ENCODE measurements at places on chromosomes 4 and X.

DNA sequence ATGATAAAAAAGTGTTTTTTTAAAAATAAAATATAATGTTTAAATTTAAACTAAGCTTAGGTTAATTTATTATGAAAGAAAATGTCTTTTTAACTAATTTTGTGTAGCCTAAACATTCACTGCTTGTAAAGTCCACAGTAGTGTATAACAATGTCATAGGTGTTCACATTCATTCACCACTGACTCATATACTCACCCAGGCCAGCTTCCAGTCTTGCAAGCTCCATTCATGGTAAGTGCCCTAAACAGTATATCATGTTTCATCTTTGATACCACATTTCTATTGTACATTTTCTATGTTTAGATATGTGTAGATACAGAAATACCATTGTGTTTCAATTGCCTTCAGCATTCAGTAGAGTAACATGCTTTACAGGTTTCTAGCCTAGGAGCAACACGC is 530.3 kb downstream of the EPHA5 start:
- DNase-seq = no peak

- DNase-seq = no peak
These were observed 33.9 kb downstream of the FBXW7 start for GRCh38 chr4:152501846-152502536.

DNA sequence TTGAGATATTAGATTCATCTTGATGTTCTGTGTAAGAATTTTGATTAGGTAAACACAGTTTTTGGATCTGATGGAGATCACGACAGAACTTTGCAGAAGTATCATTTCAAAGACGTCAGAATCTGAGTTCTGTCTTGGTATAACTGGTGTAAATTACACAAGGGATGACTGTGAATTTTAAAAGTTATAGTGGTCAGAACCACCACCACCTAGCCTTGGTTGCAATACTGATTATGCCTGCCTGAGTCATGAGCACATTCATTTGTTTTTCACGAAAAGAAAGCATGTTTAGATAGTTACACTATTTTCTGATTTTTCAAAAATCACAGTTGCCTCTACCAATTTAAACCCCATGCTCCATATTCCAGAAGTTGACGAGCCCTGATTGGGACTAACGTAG is 54.8 kb downstream of the ZFX start:
- DNase-seq = no peak

- DNase-seq = no peak
These were observed 562.8 kb upstream of the AADAT start for GRCh38 chr4:170652571-170652970.

GRCh38 chr4:2914256-2915126 is 48.7 kb downstream of the NOP14 start:
- no peak for DNase-seq

GRCh38 chrX:148700021-148700420 is 199.6 kb downstream of the AFF2 start:
- DNase-seq = no peak

DNA sequence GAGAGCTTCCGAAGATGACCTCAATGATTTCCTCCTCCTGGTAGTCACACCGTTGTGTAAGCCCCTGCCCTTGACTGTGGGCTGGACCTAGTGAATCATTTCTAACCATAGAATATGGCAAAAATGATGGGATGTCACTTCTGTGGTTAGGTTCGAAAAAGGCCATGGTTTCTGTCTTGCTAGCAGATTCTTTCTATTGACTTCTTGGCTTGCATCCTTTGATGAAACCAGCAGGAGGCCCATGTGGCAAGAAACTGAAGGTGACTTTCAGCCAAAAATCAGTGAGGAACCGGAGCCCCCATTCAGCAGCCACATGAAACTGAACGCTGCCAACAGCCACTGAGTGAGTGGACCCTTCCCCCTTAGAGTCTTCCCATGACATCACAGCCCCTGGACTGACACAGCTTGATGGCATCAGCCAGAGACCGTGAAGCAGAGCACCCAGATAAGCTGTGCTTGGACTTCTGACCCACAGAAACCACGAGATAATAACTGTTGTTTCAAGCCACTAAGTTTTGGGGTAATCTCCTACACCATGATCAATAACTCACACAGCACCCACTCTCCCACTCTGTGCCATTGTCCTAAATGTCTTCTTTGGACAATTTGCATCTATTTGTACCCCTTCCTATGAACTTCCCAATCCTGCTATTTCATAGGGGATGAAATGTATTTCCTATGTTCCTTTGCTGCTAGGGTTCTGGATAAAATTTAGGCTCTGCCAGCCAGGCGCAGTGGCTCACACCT is 148.0 kb upstream of the STX18 start:
- no peak for DNase-seq
